ENCODE measurements at places on chromosomes 16 and 17.

- H3K27ac ChIP-seq, result no peak overlapping the region
- no peaks in the 10 kb centered on the region for H3K36me3 ChIP-seq
- no peak for DNase-seq
- H3K4me3 ChIP-seq, result no peak overlapping the region
- H3K27me3 ChIP-seq, result no peaks in the 10 kb centered on the region
- H3K4me1 ChIP-seq, result peaks cover 4% of the 10 kb centered on the region
These were observed 20.0 kb upstream of the FOXJ1 start for GRCh38 chr17:76160896-76161528.

DNA sequence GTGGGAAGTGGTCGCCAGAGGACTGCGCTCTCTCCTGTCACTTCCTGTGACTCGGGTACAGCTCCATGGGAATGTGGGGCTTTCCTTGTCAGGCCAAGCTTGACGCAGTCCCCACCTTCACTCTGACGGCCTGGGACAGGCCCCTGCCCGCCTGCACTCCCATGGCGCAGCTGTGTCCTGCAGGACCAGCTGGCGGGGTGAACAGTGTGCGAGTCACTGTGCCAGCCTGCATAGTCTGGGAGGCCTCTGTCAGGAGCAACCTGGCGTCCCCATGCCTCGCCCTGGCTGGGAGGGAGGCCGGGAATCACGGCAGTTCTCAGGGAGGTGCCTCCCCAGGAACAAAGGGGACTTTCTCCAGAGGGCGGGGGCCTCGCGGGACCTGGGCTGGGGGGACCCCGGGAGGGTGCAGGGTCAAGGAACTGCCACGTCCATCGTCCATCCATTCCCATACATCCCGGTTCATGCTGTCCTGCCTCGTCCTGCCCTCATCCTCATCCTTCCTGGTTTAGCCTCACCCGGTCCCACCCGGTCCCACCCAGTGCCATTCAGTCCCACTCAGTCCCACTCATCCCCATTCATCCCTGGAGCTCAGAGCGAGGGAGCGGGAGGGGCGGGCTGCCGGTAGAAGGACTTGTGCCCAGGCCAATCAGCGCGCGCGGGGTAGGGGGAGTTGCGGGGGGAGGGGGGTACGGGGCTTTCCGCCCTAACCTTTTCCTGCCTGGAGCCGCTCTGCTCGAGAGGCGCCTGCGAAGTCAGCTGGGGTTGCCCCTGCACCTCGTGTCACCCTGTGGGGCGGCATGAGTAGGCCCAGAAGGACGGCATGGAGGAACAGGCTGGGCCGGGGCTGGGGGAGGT lies 13.4 kb downstream of the FLYWCH1 start:
- H3K4me3 ChIP-seq, result peak overlapping the region; percentile 15
- peaks cover 7% of the 10 kb centered on the region for H3K4me1 ChIP-seq
- H3K36me3 ChIP-seq, result peaks cover 4% of the 10 kb centered on the region
- H3K27ac ChIP-seq, result no peak overlapping the region
- DNase-seq, result no peak

DNA sequence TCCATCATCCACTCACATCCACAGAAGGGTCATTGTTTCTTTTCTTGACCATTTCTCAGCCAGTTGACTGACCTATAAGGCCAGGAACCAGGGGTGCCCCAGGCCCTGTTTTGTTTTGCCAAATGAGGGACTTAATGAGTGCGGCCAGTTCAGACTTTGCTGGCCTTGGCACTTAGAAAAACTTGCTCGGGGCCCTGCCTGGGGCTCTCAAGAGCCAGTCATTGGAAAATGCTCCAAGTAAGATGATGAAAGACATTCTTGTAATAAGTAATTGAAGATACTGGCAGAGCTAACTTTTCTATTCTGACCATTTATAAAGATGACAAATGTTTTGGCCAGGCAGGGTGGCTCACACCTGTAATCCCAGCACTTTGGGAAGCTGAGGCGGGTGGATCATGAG lies 29.0 kb upstream of the CLEC18B start:
- DNase-seq, result no peak
- peaks cover 8% of the 10 kb centered on the region for H3K36me3 ChIP-seq
- no peaks in the 10 kb centered on the region for H3K27me3 ChIP-seq
- H3K4me1 ChIP-seq, result no peaks in the 10 kb centered on the region
- no peak overlapping the region for H3K4me3 ChIP-seq

DNA sequence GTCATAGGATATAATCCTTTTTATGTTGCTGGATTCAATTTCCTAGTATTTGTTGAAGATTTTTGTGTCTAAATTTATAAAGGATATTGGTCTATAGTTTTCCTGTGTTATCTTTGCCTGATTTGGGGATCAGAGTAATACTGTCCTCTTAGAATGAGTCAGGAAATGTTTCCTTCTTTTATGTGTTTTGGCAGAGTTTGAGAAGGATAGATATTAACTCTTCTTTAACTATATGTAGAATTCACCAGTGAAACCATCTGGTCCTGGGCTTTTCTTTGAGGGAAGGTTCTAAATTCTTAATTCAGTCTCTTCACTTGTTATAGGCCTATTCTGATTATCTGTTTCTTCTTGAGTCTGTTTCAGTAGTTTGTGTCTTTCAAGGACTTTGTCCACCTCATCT lies 66.3 kb upstream of the NACA2 start:
- H3K4me1 ChIP-seq, result no peaks in the 10 kb centered on the region
- no peak for DNase-seq

DNA sequence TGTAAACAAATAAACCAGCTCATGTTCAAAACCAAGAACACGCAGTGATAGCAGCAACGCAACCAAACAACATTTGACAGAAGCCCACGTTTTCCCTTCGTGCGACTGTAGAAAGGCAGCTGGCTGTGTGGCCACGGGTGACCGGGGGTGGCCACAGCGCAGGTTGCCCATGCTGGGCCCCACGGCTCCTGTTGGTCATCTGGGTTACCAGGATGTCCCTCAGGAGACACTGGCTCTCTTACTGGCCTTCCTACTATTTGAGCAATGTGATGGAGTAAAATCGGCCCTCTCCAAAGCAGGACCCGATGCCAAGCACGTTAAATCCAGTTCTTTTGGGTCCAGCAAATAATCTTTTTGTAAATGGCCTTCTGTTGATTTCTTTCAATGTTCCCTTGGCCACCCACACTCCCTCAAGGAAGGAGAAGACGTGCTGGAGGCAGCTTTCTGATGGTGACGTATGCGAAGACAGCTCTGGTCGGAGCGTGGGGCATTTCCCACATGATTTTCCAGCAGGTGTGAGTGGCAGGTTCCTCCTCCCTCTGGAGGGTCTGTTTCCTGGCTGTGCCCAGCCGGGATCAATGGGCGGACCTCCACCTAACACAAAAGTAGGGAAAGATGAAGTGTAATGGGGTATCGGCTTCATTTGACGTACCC lies 143.1 kb upstream of the CHMP6 start:
- no peaks in the 10 kb centered on the region for H3K36me3 ChIP-seq
- H3K4me3 ChIP-seq, result no peak overlapping the region
- no peaks in the 10 kb centered on the region for H3K27me3 ChIP-seq
- no peak for DNase-seq
- peaks cover 4% of the 10 kb centered on the region for H3K4me1 ChIP-seq

DNA sequence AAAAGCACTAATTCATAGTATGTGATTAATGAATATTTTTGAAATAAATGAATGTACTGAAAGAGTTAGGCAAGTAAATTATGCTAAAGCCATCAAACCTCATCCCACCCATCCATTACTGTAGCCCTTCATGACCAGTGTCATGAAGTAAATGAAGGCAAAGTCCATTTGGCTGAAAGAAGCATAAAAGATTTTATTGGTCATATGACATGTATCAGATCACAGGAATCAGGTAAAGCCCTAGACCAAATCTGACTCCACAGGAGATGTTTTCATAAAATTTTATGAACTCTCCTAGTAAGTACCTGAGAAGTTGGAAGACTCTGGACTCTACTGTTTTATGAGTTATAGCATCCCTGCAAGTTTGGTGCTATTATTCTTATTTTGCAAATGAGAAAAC lies 213.5 kb downstream of the TMEM114 start:
- no peaks in the 10 kb centered on the region for H3K4me1 ChIP-seq
- no peaks in the 10 kb centered on the region for H3K36me3 ChIP-seq
- no peak for DNase-seq

DNA sequence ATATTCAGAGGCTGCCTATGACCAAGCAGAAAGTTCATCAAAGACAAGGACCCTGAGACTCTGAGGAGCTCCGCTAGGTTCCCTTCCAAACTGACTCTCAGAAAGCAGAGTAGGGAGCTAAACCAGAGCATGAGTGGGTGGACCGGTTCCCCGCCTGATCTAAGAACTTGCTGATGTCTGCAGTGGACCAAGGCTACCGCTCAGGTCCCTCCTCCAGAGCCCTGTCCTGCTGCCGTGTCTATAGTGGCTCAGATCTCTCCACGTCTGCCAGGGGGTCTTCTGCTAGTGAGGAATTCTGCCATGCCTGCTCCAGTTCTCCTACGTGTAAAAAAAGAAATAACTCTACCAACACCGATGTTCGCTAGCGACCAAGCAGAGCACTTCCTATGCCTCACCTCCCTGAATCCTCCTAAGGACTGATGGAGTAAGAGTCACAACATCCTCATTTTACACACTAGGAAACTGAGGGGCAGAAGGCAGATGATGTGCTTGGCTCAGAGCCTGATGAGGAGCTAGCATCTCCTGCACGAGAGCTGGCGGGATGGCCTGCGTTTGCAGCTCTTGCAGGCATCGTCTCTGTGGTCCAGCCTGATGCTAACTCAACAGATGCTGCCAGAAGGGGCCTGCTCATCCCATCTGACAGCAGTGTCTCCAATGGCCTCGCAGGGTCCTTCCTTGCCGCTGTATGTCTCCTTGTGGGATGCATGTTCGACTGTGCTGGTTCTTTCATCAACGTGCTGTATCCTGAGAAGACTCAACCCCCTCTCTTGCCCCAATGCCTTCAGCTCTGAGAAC lies 265.5 kb downstream of the C16orf95 start:
- no peak overlapping the region for H3K4me3 ChIP-seq
- no peaks in the 10 kb centered on the region for H3K27me3 ChIP-seq
- 0 out of 2 replicates have a peak, but pooled peaks cover 3% of the 10 kb centered on the region for H3K4me1 ChIP-seq
- DNase-seq, result no peak
